ENCODE measurements at places on chromosomes 4 and X. TPM values are rescaled to one million over a fixed set of nuclear protein-coding genes. Genes with fewer than 3 reads are reported as not detected.

Gene UBE2K
- total RNA-seq = 31.5 TPM

Gene DAPP1
- total RNA-seq = not detected

Gene GPR78
- total RNA-seq = 0.64 TPM

Gene TRIML2
- not detected for total RNA-seq

Gene ATP2B3
- total RNA-seq = not detected

Gene OPN1MW3
- total RNA-seq = not detected

Gene PLXNA3
- 13.2 TPM for total RNA-seq

Gene AKAP4
- not detected for total RNA-seq

Gene CSAG3
- not detected for total RNA-seq

Gene GUCY1A1
- total RNA-seq = 8.5 TPM

Gene GABRA4
- total RNA-seq = not detected

Gene CHRNA9
- total RNA-seq = not detected

Gene TSPAN7
- total RNA-seq = 0.49 TPM

Gene FHL1
- 76.8 TPM for total RNA-seq

Gene BOD1L1
- total RNA-seq = 20.5 TPM

Gene IDS
- total RNA-seq = 27.7 TPM

Gene UGT2B11
- not detected for total RNA-seq

Gene RHOXF2
- not detected for total RNA-seq

Gene XK
- total RNA-seq = not detected

Gene HAUS3
- total RNA-seq = 12.6 TPM

Gene NAP1L5
- total RNA-seq = 11.3 TPM

Gene KCNIP4
- total RNA-seq = not detected

Gene CT55
- total RNA-seq = not detected

Gene HTN3
- total RNA-seq = not detected

Gene MAGEA6
- not detected for total RNA-seq

Gene GUCY1B1
- total RNA-seq = 8.5 TPM

Gene WDR13
- total RNA-seq = 109 TPM

Gene NAA10
- total RNA-seq = 49.9 TPM

Gene FABP2
- not detected for total RNA-seq

Gene GIMD1
- total RNA-seq = not detected

Gene TGIF2LX
- total RNA-seq = not detected
